NCI-H1105 treated with DMSO at 0.1 percent for 48 hours (cell line): ENCODE measurements at places on chromosomes 6 and 20.

GRCh38 chr20:2122936-2123335 is 21.3 kb downstream of the STK35 start:
- no peak for DNase-seq

- DNase-seq: no peak
These were observed 106.8 kb upstream of the NUP153 start for GRCh38 chr6:17813542-17813941.

- DNase-seq: no peak
These were observed 510.8 kb upstream of the SYNCRIP start for GRCh38 chr6:86153521-86153920.

GRCh38 chr6:43090559-43090956 is 14.4 kb downstream of the PTK7 start:
- no peak for DNase-seq

- DNase-seq: peak; percentile 19
These were observed 171.4 kb downstream of the GMPR start for GRCh38 chr6:16409531-16410441.

- no peak for DNase-seq
These were observed 1.5 kb downstream of the SLC9A8 start for GRCh38 chr20:49814057-49814694.

DNA sequence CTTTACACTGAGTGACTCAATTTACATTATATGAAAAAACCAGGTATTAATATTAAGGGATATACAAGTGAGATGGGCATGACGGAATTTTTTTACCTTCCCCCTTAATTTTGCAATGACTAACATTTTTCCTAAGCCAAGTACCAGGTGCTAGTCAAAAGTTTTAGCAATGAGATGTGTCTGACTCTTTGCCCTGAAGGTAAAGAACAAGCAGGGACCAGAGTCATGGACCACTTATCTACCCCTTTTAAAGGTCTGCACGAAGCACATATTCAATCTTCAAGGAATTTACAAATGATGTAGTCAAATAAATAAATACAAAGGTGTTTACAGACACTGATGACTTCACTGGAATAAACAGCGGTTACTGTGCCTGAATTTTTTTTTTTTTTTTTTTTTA is 1.4 kb downstream of the GLO1 start:
- DNase-seq: no peak

DNA sequence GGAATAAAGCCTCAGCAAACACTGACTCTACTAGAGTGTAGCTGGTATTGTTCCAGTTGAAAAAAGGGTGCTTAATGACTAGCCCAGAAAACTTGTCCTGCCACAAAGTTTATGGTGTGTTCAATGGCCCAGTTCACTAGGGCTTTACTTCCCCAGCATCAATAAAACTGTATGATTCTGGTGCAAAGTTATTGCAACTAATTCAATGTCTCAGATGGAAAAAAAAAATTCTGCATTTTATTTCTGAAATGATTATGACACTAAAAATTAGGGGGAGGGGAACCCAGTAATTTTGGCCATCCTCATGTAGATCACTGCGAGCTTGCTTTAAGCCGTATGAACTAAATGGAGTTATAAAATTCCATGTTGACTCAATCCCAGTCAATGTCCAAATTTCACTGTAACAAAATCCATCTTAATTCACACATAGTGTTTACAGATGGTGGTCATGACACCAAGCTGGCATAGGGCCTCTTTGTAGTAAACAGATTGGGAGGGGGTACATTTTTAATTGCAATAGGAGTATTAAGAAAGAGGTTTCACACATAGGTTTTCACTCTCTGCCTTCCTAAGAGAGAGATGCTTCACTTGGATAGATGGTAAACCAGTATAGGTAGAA is 41.2 kb downstream of the PTPRK start:
- DNase-seq: no peak

DNA sequence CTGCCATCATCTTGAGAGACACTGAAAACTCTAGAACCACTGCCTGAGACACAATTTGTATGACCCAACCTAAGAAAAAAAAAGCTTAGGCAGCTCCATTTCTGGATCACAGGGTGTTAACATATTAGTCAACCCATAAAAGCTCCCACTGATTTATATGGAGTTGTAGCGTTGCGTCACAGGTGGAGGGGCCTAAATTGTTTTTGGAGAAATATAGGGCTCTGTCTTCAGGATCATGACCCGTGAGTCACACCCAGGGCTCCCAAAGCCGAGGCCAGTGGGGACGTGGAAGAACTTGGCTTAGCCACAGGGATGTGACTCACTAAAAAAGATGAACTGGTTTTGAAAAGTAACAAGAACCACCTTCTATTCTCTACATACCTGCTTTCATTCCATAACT is 116.5 kb upstream of the BMP2 start:
- DNase-seq: no peak

DNA sequence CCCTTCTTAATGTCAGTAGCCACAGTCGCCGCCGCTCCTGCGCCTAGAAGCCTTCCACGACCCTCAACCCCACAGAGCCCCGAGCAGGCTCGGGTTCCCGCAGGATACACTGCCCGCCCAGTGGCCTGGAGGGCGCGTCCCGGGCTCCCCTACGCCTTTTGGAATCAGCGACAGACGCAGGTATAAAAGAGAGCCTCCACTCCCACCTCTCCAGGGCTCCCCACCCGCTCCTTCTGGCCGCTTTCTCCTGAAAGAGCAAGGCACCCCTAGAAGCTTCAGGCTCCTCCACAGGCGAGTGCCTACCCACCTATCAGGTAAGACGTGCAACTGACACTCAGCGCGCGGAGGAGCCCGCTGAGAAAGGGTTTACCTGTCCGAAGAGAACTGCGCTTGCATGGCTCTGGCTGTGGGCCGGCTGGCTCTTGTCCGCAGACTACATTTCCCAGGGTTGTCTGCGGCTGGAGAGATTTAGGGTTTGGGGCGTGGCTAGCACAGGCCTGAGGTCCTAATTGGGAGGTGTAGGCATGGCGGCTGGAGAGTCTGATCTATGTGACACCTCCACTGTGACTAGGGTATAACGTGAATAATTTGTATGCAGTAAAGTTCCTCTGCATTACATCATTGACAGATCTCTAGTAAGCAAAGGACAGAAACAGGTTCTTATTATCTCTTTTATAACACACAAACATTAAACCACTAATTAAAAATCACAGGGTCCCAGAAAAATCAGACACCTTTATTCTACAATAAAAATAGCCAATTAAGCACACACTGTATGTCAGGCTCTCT is 13.5 kb upstream of the ZNF391 start:
- DNase-seq: peak; percentile 89

DNA sequence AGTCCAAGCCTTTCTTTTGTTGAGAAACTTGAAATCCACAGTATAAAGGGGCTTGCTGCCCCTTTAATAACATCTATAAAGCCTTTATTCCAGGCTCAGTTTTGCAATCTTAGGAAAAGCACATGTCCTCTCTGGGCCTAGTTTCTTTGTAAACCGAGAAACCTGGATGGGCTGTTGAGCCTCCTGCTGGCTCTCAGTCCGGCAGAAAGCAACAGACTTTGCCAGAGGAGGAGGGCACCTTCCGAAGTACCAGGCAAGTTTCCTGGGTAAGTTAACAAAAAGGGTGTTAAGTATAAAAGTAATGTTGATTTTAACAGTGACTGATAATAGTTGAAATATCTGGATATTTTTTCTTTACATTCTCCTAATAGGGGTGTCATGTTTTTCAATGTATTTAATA is 99.0 kb upstream of the POPDC3 start:
- DNase-seq: no peak

DNA sequence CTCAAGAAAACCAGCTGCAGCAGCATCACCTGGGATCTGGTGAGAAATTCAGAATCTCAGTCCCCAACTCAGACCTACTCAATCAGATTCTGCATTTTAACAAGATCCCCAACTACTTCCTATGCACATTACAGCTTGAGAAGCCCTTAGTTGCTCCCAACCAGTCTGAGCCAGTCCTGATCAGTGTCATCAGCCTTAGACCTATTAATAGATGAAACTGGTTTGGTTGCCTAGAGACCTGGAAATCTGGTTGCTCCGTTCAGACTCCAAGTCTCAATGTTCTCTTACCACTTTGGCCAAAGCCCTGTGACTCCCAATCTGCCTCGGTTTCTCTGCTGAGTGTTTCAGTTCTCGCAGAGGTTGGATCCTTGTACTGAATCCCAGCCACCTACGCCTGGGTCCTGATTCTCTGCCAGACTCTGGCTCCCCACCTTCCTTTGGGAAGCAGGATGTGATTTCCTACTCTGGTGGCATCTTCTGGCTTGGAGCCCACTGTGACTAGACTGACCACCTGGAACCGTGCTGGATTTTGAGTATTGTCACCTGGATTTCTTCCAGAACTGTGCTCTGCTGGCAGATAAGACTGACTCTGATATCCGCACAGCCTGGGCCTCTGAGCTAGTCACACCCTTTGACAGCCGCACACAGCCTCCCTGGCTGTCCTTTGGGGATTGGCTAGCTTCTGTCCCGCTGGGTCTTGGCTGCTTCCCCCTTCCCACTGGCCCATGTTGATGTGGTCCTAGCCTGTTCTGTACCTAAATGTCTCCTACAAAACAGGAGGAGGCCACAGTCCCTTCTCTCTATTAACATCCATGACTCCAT is 20.3 kb upstream of the ATXN1 start:
- DNase-seq: no peak

- no peak for DNase-seq
These were observed 34.8 kb upstream of the PSMF1 start for GRCh38 chr20:1083431-1084080.

- DNase-seq: peak; percentile 56
These were observed 26.2 kb downstream of the CTCFL start for GRCh38 chr20:57498425-57499400.

DNA sequence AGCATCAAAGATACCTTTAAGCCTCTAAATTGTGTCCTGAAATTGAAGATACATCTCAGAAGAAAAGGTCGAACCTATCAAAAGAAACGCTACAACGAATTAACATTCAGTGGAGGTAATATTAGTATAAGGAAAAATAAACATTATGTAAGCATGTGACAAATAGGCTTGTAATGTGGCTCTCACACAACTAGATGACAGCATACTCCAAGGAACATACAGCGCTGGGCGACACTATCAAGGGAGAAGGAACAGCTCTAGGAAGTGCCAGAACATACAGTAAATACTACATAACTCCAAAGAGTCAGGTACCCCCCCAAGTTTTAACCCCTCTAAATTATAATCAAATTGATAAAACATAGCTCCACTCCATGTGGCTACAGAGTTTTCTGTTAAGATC is 103.5 kb downstream of the LAMP5 start:
- DNase-seq: peak; percentile 50

- DNase-seq: peak; percentile 24
These were observed 481 bp downstream of the ZNF133 start for GRCh38 chr20:18288749-18289267.

DNA sequence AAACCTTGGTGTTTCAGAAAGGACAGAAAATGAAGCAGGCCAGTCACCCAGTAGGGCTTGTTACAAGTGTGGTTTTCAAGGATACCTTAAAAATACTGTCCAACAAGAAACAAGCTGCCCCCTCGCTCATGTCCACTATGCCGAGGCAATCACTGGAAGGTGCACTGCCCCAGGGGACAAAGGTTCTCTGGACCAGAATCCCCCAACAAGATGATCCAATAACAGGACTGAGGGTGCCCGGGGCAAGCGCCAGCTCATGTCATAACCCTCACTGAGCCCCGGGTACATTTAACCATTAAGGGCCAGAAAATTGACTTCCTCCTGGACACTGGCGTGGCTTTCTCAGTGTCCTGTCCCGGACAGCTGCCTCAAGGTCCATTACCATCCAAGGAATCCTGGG is 6.6 kb upstream of the NT5DC1 start:
- no peak for DNase-seq

DNA sequence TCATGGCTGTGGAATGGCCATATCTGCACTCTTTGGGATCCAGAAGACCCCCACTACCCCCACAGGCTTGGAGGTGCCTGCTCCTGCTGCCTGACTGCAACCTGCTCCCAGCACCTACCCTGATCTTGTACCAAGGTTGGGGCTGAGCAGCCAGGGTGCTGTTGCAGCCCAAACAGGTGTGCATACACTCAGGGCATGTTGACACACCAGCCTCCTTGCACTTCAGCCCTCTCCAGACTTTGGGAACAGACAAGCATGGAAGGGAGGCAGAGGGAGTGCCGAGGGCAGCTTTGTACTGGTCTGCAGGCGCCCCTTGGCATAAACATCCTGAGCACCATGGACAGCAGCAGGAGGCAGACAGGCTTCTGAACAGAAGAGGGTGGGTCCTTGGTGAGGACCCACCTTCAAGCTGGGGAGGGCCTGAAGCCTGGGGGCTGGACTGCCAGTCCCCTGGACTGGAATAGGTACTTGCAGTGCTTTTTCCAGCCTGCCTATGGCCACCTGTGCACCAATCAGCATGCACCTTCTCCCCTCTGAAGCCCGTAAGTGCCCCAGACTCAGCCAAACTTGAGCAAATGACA is 1675.8 kb downstream of the HACE1 start:
- no peak for DNase-seq

GRCh38 chr6:107560657-107561056 is 70.7 kb downstream of the SOBP start:
- DNase-seq: no peak

- no peak for DNase-seq
These were observed 94.8 kb upstream of the PTPRT start for GRCh38 chr20:43284486-43284885.

DNA sequence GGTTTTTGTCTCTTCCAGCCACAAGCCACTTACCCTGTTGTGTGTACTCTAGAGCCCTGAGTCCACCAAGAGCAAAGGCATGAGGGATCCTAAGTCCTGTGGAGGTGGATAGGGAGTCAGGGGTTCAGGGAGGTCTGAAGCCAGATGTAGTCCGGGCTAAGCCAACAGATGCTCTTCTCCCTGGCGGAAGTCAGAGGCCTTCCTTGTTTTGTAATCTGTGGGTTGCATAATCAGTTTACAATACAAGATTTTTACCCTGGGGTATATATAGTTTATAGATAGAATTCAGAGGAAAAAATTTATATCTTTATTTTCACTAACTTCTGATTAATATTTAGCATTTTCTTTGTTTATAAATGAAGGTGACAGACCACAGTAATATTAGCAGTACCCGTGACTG is 9.2 kb downstream of the LAMP5 start:
- no peak for DNase-seq

GRCh38 chr6:41374618-41375590 is 39.5 kb downstream of the NCR2 start:
- DNase-seq: no peak

DNA sequence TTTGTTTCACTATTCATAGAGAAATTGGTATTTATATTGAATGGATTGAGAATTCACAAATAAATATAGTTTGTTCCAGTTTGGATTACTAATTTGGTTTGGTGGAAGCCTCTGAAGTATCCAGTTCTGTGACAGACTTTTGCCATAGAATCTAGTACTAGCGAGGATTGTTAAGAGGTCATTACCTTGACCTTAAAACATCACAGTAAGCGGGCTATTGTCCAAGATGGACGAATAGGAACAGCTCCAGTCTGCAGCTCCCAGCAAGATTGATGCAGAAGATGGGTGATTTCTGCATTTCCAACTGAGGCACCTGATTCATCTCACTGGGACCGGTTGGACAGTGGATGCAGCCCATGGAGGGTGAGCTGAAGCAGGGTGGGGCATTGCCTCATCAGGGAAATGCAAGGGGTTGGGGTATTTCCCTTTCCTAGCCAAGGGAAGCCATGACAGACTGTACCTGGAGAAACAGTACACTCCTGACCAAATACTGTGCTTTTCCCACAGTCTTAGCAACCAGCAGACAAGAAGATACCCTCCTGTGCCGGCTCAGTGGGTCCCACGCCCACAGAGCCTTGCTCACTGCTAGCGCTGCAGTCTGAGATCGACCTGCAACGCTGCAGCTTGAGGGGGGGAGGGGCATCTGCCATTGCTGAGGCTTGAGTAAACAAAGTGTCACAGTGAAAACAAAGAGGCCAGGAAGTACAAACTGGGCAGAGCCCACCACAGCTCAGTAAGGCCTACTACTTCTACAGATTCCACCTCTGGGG is 66.4 kb upstream of the NEDD9 start:
- DNase-seq: no peak

GRCh38 chr20:44914924-44915323 is 5.1 kb downstream of the PABPC1L start:
- no peak for DNase-seq
